EH (cell line): ENCODE measurements at places on chromosomes 5 and 9.

- peak; percentile 88 for DNase-seq
Observed at GRCh38 chr9:109286981-109287380, 33.9 kb downstream of the EPB41L4B start.

- peak; percentile 98 for DNase-seq
Observed at GRCh38 chr5:36657563-36657995, 51.2 kb downstream of the SLC1A3 start.

GRCh38 chr5:57189515-57189914, 15.7 kb downstream of the GPBP1 start:
- no peak for DNase-seq

GRCh38 chr9:21096901-21097255, 19.1 kb upstream of the IFNB1 start:
- no peak for DNase-seq

- DNase-seq, result no peak
Observed at GRCh38 chr5:73528248-73528647, 30.0 kb downstream of the BTF3 start.

GRCh38 chr9:34451545-34451944, 6.8 kb downstream of the FAM219A start:
- DNase-seq, result peak; percentile 23

GRCh38 chr9:120985819-120986222, 59.2 kb upstream of the TRAF1 start:
- DNase-seq, result peak; percentile 72

- DNase-seq, result no peak
Observed at GRCh38 chr9:98101868-98102273, 17.2 kb downstream of the TRIM14 start.
